Activated naive CD4-positive, alpha-beta T cell treated with anti-CD3 and anti-CD28 coated beads for 36 hours (primary cell): ENCODE measurements at places on chromosomes 2 and 18.

DNA sequence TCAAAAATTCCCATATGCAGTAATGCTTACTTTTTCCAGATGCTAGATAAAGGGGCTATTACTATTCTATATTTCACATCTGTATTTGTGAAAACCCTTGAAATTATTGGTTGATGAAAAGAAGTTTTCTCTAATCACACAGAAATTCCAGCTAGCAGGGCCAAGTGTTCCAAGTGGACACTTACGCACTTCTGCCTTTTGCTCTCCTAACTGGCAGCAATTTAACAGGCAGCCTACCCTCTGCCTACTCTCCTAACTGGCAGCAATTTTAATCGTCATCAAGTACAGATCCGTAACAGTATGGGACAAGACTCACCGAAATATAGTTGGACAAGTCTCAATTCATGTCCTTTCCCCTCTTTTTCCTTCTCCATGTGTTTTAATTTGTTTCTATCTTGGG lies 12.0 kb downstream of the LRRC30 start:
- DNase-seq = no peak

DNA sequence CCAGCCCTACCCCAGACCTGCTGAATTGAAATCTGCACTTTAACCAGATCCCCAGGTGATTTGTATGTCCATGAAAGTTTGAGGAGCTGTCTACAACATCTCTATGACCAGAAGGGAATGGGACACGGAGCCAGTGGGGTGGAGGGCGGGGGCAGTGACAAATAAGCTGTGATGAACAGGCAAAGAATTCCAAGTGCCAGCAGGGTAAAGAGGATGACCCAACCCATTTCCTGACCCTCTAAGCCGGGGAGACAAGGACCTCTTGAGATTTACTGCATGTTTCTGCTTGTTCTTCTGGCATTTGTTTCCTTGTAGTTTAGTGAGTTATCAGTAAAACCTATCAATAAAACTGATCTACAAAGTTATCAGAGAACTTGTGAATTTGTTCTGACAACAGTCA lies 8.7 kb downstream of the TET3 start:
- DNase-seq = no peak

DNA sequence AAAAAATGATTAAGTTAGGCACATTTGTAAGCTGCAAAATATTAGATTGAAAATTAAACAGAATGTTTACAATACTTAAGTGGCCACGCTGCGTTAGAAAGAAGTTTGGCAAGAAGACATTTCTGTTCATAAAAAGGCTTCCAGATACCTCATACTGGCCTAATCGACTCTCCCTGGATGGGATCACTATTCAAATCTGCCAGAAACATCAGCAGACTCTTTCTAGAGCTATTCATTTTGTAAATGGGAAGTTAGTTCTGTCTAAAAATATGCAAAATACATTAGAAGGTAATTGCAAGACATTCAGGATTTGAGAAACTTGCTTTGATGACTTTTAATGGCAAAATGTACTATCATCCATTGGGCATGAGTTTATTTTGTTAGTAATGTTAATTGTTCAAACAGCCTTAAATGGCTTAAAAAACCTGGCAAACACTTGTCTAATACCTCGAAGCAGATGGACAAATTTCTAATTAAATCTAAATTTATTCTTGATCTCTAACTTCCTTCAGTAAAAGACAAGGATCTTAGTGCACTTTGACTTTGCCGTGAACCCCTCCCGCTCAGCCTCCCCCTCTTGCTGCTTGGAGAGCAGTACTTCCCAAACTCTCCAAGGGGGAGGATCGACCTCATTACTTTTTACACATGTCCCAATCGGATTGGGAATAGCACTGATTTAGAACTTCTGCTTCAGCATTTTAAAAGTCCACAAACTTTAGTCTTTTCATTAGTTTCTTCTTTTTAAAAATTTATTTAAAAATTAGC lies 103.5 kb downstream of the SMIM21 start:
- no peak for DNase-seq

DNA sequence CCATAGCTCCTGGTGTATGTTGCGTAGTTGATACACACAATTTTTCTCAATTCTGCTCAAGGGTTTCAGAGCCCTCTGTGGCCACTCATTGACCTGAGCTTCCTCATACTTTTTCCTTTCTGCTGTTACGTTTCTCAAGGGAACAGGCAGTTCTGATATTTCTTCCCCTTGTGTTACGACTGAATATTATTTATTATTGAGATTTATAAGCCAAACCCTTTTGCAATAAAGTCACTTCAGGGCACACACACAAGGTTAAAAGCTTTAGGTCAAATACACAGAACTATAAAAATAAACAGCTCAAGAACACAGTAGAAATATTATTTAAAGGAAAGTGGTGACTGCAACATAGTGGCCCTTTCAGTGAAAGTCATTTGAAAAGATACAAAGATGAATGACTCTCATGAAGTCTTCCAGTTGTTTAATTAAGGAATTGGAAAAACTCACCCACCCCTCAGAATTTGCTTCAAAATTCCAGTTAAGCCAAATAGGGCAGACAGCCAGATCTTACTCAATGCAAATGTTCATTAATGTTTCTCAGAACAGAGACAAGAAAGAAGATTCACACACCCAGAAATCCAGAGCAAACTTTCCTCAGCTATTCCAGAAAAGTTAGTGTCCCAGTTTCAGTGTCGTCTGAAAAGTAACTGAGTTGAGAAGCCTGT lies 179.7 kb downstream of the TRIB2 start:
- no peak for DNase-seq

- DNase-seq = no peak
Measured at GRCh38 chr18:10421859-10422258, 32.6 kb upstream of the APCDD1 start.

- no peak for DNase-seq
Measured at GRCh38 chr2:195543063-195543462, 114.0 kb upstream of the SLC39A10 start.

DNA sequence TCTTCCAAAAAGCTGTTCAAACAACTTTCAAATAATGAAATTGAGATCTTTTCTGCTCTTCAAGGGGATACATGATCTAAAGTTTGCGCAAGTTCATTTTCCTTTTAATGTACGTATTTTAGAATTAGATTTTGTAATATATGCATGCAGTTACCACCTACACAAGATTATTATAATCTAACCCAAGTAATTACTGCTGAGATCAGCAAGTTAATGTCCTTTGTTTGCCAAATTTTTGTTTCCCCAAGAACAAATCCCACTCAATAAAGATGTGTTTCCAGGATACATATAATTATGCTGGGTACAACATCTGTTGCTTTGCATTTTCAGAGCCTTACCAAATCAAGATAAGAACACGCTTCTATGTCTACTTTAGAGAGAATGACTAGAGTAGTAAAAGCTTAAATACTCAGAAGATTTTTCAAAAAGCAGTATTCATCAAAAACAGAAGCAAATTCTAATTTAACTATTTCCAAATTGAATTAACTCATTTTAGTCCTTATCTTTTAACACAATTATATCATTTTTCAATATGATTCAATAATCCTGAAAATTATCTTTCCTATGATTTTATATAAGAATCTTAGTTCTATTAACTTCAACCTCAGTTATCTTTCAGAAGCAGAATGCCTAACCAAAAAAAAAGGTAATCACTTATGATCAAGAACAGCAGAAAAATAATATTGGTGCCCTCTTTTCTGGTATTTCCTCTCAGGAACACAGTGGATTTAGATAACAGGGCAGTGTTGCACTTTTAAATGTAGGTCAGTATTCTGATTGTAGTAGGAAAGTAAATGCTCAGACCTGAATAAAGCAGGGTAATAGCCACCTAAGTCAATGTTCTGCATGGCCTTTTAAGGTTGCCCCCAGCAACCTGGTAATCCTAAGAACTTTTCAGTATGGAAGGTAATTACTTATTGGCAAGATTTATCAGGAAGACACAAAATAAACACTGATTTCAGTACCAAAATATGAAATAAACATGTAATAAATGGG lies 28.0 kb downstream of the CERKL start:
- no peak for DNase-seq

DNA sequence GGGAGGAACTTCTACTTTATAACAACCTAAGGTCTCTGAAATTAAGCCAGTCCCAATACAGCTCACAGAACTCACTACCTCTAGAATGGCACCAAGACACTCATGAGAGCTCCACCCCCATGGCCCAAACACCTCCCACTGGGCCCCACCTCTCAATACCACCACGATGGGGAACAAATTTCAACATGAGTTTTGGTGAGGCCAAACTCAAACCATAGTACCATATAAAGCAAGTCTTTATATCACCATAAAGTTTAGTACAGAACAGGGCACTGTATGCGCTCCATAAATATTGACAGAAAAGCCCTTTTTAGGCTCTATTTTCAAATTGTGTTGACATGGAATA lies 3.3 kb downstream of the AFG3L2 start:
- no peak for DNase-seq

GRCh38 chr2:99971326-99971900 lies 171.0 kb downstream of the AFF3 start:
- DNase-seq = no peak

DNA sequence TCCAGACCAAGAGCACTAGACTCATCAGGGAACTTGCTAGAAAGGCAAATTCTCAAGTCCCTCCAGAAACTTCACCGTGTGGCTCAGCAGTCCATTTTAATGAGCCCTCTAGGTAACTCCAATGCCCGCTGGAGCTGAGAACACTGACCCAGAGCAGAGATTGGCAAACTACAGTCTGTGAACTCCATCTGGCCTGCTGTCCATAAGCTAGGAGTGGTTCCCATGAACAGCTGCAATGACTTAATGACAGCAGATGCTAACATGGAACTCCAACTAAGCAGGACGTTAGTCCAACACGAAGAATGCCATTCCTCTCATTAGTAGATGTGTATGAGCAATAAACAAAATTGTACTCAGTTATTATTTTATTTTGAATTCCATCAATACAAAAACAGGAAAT lies 371.9 kb downstream of the STK39 start:
- DNase-seq = no peak
